ENCODE measurements at places on chromosomes 16 and 17. TPM values are rescaled to one million over a fixed set of nuclear protein-coding genes. Genes with fewer than 3 reads are reported as not detected.

The OVCA2 gene
- total RNA-seq: 21.2 TPM

The ANKS4B gene
- not detected for total RNA-seq

The CPHXL gene
- total RNA-seq: not detected

The MPG gene
- 48.4 TPM for total RNA-seq

DNA sequence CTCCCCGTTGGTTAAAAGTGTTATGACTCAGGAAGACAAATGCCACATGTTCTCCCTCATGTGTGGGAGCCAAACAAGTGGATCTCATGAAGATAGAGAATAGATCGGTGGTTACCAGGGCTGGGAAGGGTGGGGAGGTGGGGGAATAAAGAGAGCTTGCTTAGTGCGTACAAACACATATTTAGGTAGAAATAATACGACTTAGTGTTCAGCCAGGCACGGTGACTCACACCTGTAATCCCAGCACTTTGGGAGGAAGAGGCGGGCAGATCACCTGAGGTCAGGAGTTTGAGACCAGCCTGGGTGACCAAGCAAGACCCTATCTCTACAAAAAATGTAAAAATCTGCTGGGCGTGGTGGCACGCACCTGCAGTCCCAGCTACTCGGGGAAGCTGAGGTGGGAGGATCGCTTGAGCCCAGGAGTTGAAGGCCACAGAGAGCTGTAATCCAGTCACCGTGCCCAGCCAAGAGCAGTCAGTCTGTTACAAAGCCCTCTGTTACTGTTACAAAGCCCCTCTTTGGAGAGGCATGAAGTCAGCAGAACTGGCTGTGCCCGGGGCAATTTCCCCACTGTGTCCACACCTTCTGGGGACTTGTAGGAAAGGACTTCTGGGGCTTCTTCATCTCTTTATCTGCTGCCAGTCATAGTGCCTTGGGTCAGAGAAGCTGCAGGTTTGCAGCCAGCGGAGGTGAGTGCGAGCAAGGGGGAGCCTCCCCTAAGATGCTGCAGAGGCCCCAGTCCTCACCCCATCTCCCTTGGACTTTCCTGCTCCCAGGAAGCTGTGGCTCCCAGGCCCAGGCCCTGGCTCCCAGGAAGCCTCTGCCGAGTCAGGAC, 4.3 kb upstream of the ALDH3A1 start:
- no peak overlapping the region for H3K4me3 ChIP-seq
- no peaks in the 10 kb centered on the region for H3K4me1 ChIP-seq
- H3K27ac ChIP-seq: no peak overlapping the region
- no peak for DNase-seq
- no peaks in the 10 kb centered on the region for H3K27me3 ChIP-seq
- no peaks in the 10 kb centered on the region for H3K36me3 ChIP-seq

- H3K27me3 ChIP-seq: no peaks in the 10 kb centered on the region
- no peak overlapping the region for H3K4me3 ChIP-seq
- no peaks in the 10 kb centered on the region for H3K36me3 ChIP-seq
Measured at GRCh38 chr16:71249399-71249798, 18.9 kb upstream of the HYDIN start.

GRCh38 chr16:2372684-2373083, 32.2 kb upstream of the ABCA3 start:
- H3K36me3 ChIP-seq: no peaks in the 10 kb centered on the region
- no peaks in the 10 kb centered on the region for H3K27me3 ChIP-seq
- H3K27ac ChIP-seq: no peak overlapping the region
- no peak for DNase-seq
- no peaks in the 10 kb centered on the region for H3K4me1 ChIP-seq

DNA sequence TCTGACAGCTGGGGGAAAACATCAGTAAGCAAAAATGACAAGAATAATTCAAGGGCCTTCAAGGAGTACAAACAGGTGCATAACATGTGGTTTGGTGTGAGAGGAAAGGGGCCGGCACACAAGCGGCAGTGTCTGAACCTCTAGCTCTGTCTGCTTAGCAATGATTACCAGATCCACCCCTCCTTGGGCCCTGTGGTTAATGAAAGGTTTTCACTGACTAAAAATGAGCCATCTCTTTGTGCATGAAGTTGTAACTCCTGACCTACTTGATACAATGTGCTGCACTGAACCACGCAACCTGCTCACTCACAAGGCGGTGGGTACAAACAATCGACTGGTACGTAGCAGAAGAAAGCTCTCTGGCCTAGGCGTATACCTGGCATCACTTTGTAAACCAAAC, 15.1 kb downstream of the FAM117A start:
- H3K27me3 ChIP-seq: no peaks in the 10 kb centered on the region
- no peak overlapping the region for H3K27ac ChIP-seq
- DNase-seq: no peak

DNA sequence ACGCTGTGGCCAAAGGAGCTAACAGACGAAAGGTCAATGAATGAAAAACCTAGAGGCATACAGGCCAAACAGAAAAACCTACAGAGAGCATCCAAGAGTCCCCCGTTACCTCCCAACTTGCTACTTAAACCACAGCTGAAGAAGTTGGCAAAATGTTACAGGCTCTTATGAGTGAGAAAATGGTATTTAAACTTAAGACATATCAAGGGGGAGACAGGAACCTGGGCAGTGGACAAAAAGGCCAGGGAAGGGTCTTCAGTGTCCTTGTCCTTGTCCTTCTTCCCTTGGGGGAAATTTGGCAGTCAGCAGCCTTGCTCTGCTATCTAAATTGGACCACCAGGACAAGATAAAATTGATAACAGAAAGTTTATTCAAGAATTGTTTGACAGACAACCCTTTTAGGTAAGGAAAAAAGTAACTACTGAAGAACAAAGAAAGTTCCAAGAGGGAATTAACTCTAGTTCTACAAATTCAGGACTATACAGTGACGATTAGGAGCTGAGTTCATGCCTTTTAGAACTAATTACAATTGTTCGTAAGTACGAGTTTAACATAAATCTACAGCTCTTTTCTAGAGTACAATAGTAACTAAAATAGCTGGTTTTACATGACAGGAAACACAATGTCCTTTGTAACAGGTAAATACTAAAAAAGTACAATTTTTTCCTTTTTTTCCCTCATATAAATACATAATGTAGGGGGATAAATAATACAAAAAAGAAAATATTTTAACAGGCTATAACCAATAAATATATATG, 3.8 kb upstream of the HOXB2 start:
- H3K27me3 ChIP-seq: no peaks in the 10 kb centered on the region
- no peaks in the 10 kb centered on the region for H3K4me1 ChIP-seq
- no peak overlapping the region for H3K27ac ChIP-seq
- H3K36me3 ChIP-seq: no peaks in the 10 kb centered on the region
- no peak overlapping the region for H3K4me3 ChIP-seq

DNA sequence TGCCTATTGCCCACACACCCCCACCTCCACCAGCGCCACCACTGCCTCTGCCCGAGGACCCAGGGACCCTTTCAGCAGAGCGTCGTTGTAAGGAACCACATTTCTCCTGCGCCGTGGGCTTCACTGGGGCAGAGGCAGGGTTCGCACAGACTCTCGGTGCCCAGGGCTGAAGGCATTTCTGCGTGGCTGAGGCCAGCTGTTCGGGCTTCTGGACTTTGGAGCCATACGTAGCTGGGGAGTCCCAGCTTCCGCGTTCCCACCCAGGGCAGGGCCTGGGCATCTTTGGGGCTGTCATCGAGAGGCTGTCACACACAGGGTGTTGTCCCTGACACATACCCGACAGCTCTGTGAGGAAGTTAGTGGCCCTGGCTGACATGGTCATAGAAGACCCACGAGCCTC, 16.0 kb upstream of the SMIM5 start:
- H3K27ac ChIP-seq: no peak overlapping the region
- no peaks in the 10 kb centered on the region for H3K36me3 ChIP-seq
- DNase-seq: no peak
- no peak overlapping the region for H3K4me3 ChIP-seq
- H3K27me3 ChIP-seq: no peaks in the 10 kb centered on the region

DNA sequence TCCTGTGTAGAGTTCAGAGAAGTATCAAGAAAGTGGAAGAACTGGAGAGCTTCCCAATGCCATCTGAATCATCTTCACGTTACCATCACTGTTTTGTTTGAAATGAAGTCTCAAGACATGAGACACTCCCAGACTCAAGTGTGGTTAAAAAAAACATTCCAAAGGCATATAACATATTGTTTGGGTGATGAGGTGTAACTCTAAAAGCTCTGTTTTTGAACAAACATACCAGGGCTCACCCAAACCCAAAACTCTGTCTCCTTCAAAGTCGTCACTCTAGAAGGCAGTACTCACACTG, 6.3 kb upstream of the ZCCHC14 start:
- no peaks in the 10 kb centered on the region for H3K27me3 ChIP-seq
- no peak overlapping the region for H3K27ac ChIP-seq
- no peaks in the 10 kb centered on the region for H3K36me3 ChIP-seq
- no peak overlapping the region for H3K4me3 ChIP-seq
- H3K4me1 ChIP-seq: no peaks in the 10 kb centered on the region

- no peaks in the 10 kb centered on the region for H3K36me3 ChIP-seq
- H3K4me1 ChIP-seq: no peaks in the 10 kb centered on the region
- H3K27ac ChIP-seq: no peak overlapping the region
- H3K4me3 ChIP-seq: no peak overlapping the region
- no peak for DNase-seq
Measured at GRCh38 chr17:74282587-74283370, 8.7 kb downstream of the DNAI2 start.

- H3K27ac ChIP-seq: no peak overlapping the region
- no peaks in the 10 kb centered on the region for H3K36me3 ChIP-seq
- no peaks in the 10 kb centered on the region for H3K27me3 ChIP-seq
- H3K4me3 ChIP-seq: no peak overlapping the region
- no peak for DNase-seq
Measured at GRCh38 chr17:73910206-73910605, 266.0 kb upstream of the SDK2 start.

DNA sequence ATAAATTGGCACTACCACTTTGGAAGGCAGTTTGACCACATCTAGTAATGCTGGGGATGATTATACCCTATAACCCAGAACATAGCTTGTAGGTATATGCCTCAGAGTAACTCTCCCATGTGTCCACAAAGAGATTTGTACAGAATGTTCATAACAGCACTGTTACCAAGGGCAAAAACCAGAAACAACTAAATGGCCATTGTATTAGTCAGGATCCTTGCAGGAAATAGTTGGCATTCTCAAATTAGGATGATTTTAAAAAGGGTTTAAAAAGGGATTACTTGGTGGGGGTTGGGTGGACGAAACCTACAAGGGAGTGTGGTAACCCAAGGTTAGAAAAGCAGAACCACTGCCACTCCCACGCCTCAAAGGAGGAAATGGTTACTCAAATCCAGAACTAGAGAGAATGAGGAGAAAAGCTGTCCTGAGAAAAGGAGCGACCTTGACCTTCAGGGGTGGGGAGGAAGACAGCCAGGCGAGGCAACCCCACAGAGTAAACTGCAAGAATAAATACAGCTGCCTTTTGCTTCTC, 2.1 kb downstream of the CPPED1 start:
- no peak overlapping the region for H3K4me3 ChIP-seq
- H3K27ac ChIP-seq: no peak overlapping the region
- H3K27me3 ChIP-seq: no peaks in the 10 kb centered on the region
- H3K36me3 ChIP-seq: no peaks in the 10 kb centered on the region

GRCh38 chr16:11379420-11379819, 34.2 kb downstream of the RMI2 start:
- no peaks in the 10 kb centered on the region for H3K4me1 ChIP-seq
- H3K4me3 ChIP-seq: no peak overlapping the region
- H3K27ac ChIP-seq: no peak overlapping the region
- no peak for DNase-seq

DNA sequence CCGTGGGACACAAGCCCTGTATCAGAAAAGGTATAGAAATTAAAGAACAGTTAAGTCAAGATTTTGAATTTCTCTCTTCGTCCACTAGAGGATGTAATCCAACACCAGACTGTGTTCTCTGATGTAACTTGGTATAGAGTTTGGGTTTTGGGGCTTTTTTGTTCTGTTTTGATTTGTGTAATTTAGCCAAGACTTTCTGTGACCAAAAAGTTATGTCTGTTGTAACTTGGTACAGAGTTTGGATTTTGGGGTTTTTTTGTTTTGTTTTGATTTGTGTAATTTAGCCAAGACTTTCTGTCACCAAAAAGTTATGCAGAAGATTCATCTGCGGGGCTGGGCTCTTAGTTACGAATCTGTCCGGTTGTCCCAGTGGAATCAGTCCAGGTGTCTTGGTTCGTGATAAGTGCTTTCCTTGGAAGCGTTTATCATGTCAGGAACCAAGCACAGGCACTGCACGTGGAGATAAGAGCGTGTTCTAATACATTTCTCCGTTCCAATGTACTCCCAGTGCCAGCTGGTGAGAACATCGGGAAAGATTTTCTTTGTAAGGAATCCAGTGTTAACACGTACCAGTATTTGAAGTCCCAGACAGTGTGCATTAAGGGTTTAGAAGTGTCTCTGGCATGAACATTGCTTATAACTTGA, 44.1 kb upstream of the SEC14L1 start:
- no peaks in the 10 kb centered on the region for H3K36me3 ChIP-seq
- H3K4me1 ChIP-seq: peaks cover 12% of the 10 kb centered on the region
- no peak for DNase-seq
- H3K27me3 ChIP-seq: no peaks in the 10 kb centered on the region
- peak overlapping the region; percentile 59 for H3K27ac ChIP-seq
